ENCODE measurements at places on chromosomes 1 and 21.

DNA sequence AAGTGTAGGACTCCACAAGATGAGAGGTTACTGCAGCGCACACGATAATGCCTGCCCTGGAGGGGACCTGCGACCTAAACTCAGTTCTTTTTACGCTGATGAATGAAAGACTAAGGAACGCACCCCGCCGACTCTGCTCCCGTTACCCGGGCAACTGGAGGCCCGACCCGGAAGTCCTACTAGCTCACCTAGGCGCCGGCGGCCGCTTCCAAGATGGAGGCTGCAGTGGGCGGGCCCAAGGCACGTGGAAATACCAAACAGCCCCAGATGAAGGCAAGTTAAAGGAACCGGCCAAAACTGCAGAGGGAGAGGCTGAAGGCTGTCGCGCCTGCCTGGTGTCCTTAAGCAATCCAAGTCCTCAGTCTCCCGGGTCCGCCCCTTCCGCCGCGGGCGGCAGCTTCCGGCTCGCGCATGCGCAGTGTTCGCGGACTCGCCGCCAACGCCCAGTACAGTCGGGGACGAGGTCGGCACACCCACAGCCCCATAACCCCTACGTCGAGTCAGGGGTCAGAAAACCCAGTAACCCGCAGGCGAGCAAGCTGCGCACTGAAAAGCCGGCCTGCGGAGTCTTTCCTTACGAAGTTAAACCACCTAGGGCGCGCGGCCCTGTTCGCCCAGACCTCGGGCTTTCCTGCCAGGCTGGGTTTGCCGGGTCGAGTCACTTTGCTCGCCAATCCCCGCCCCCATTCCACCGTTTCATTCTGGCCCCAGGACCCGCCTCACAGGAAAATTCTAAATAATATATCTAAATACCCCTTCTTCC, at the start of gene SETD4:
TSS of gene SETD4 (minus strand) at position 368 of the 763 bp plus-strand sequence. CDS start 1,638 bp downstream, outside the sequence.
- peak; percentile 95 for DNase-seq

- peak; percentile 13 for DNase-seq
These were observed 7.8 kb upstream of the PTPRF start for GRCh38 chr1:43522776-43523480.

- DNase-seq = no peak
These were observed 42.2 kb upstream of the COL18A1 start for GRCh38 chr21:45362748-45363145.

DNA sequence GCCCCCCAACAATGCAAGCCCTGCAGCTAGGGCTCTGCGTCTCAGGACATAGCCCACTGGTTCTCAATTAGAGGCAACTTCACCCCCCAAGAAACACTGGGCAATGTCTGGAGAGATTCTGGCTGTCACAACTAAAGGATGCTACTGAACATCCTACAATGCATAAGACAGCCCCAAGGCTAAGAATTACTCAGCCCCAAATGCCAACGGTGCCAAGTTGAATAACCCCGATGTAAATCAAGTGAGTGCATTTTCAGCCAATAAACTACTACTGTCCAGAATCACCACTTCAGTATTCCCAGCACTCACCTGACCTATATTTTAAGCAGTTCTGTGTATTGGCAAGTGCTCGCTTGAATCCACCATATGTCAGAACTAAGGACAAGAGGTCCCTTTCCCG, 6.9 kb downstream of the RIPK4 start:
- DNase-seq = no peak

GRCh38 chr1:57112148-57112547, 146.3 kb upstream of the C8B start:
- DNase-seq = no peak

All from natural killer cell treated with Interleukin-12 subunit alpha and Interleukin-12 subunit beta and Interleukin-15 and Interleukin-18, amount 100 ng/mL, for 72 hours (primary cell).